ENCODE measurements at places on chromosomes 12 and 14. TPM values are rescaled to one million over a fixed set of nuclear protein-coding genes. Genes with fewer than 3 reads are reported as not detected.

DNA sequence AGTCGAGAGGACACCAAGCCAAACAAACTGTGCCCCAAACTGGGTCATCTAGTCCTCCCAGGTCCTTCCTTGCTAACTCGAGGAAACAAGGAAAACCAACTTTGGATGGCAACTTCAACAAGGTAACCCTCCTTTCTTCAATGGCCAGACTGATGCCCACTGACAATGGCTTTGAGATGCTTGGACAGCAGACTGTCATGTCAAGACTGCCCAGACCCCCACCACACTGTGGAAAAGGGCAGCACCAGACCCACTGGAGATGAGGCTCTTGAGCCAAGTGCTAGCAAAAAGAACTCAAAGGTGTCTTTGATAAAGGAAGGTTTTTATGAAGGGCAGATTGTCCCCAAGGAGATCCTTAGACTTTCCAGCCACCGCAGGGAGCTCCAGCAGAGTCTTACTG is 9.0 kb upstream of the CDH24 start:
- DNase-seq: no peak

GRCh38 chr12:110312581-110313360 is 31.7 kb downstream of the ATP2A2 start:
- DNase-seq: peak; percentile 66

DNA sequence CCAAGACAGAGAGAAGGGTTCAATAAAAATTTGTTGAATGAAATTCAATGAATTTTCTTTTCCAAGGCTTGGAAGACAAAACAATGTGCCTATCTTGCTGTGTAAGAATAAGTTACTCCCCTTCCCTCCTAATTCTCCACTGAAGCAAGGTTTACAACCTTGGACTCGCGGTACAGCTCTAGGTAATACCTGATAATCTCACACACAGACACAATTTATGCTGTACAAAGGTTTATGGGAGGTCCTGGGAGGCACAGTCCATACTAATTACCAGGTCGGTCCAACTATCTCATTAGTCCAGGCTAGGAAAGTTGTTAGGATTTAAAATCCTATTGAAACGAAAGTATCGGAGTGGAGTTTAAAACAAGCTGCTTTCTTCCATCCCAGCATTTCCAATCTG is 42.6 kb downstream of the NELL2 start:
- no peak for DNase-seq

DNA sequence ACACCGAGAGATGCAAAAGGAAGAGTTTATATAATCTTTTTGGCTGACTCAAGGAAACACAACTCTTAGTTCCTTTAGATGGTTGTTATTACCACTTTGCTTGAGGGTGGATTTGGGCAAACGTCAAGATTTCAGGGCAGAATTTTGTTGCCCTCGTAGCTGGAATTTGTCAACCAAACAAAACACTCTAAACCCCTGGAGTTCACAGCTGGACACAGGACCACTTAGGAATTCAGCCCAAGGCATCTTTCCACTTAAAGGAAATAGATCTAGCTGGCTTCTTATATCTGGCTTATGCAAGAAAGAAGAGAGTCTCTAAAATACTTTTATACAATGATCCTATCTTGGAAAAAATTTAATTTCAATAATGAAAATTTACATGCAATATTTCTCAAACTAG is 237.8 kb upstream of the LRIG3 start:
- no peak for DNase-seq

- no peak for DNase-seq
Observed at GRCh38 chr12:103665971-103666370, 78.9 kb downstream of the STAB2 start.

DNA sequence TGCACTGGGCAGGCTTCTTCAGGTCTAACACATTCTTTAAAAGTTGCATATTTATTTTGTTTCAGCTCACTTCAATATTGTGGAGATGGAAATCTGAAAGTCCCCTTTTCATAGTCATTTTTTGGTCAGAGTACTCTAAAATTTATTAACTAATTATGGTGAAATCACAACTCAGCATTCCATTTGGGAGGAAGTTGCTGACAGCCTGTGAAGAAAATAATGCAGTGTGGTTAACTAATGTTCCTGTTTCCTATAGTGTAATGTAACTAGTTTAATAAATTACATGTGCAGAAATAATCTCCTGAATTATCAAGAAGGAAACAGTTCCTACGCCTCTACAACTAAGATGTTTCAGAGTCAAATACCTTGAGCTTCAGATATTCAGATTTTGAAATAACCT is 17.1 kb downstream of the LRFN5 start:
- peak; percentile 4 for DNase-seq

- no peak for DNase-seq
Observed at GRCh38 chr12:68482014-68482413, 128.7 kb upstream of the RAP1B start.

DNA sequence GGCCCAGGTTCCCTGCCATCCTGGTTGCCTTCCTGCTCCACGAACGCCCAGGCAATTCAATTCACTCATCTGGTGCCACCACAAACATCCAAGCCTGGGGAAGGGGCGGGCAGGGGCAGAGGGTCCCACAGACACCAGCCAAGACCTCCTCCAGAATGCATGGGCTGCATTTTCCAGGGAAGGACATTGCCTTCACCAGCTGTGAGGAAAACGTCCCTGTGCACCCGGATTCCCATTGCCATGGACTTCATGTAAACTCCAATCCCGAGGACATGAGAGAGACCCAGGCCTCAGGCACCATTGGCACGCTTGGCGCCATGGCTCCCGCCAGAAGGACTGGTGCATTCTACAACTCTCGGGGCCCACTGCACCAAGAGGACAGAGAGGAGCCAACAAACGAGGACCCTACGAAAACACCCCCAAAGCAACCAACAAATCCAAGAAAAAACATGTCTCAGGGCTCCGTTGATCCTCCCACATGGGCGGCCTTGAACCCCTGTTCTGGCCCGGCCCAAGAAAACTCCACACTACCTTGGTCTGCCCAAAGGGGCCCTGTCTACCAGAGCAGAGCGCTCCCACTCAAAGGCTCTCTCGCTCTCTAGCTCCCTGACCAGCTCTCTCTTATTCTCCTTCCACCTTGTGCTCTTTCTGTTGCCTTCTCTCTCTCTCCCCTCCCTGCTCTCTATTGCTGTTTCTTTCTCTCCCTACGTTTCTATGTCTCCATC is 183.9 kb downstream of the ALG10 start:
- no peak for DNase-seq

DNA sequence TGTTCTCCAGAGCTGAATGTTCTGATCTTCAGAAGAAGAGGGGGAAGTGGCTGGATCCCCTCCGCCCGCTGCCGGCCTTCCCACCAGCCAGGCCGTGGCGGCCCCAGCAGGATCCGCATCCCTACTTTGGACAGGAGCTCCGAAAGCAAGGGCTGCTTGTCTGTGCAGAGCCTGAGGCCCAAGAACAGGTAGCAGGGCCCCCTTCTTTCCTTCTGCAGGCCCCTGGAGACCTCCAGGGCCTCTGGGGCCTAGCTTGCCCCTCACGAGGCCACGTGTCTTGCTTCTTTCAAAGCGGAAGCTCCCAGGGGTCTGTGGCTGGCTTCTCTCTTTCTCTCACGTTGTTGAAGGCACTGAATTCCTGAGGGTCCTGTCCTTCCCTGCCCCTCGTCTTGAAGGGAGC is 13.2 kb downstream of the PGF start:
- no peak for DNase-seq

DNA sequence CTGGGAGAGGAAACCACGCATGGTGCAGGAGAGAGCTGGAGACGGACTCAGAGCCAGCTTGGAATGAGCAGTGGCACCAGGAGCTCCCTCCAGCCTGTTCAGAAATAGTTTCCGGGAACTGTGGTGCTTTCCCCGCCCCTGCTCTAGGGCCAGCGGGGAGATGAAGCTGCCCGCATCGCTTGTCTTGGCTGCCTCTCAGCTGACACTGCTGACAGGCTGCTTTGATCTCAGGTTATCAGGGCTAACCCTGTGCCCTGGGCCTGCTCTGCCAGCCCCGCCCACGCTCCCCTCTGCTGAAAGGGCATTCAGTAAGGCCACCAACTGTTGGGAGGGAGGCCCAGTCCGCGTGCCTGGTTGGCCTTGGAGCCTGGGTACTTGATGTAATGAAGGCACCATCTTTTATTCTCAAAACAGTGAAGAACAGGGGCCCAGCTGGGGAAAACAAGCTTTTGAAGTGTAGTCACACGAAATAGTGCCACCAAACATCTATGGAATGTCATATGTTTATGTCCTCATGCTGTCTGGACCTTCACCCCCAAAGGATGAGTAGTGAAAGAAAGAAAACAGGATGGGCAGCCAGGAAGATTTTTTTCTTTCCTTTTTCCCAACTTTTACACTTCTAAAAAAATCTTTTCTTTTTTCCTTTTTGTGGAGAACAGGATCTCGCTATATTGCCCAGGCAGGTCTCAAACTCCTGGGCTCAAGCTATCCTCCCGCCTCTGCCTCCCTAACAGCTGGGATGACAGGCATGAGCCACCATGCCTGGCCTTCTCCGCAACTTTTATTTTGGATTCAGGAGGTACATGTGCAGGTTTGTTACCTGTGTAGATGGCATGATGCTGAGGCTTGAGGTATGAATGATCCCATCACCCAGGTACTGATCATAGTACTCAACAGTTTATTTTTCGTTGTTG is 115.9 kb upstream of the TBX3 start:
- DNase-seq: peak; percentile 24

DNA sequence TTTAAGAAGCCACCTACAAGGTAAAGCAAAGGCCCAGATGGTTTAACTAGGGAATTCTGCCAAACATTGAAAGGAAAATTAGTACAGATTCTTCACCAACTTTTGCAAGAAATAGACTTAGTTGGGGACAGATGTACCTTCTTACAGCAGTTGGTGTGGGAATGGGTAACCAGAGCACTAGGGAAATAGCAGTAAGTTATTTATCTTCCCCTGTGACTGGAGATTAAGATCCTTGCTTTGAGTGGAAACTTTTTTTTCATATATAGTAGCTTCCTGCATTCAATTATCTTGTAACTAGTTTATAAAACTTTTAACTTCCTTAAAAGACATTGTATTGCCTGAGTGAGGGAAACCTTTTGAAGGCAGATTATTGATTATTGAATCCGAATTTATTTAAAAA is 44.2 kb downstream of the ARID2 start:
- DNase-seq: no peak

The TCL1B gene
- polyA plus RNA-seq: not detected

The TMEM233 gene
- polyA plus RNA-seq: 0.05 TPM

The AKAP3 gene
- polyA plus RNA-seq: 1.1 TPM

The TBX5 gene
- polyA plus RNA-seq: 15.9 TPM

The SAMD4A gene
- 9.3 TPM for polyA plus RNA-seq

The SLC17A8 gene
- not detected for polyA plus RNA-seq
